ENCODE measurements at places on chromosomes 13 and 19. TPM values are rescaled to one million over a fixed set of nuclear protein-coding genes. Genes with fewer than 3 reads are reported as not detected.

PCP2 gene
- total RNA-seq = not detected

ZNF723 gene
- not detected for total RNA-seq

SELENOV gene
- total RNA-seq = not detected

TUBA3C gene
- not detected for total RNA-seq

Measured in A549 treated with CpdA at 1 μM for 4 hours (cell line).